ENCODE measurements at places on chromosomes 12 and 14. TPM values are rescaled to one million over a fixed set of nuclear protein-coding genes. Genes with fewer than 3 reads are reported as not detected.

Gene CD163
- 0.25 TPM for total RNA-seq

Gene ZDHHC17
- total RNA-seq: 30.0 TPM

GRCh38 chr12:50887191-50887590 lies 44.5 kb downstream of the TMPRSS12 start:
- DNase-seq: no peak

- DNase-seq: no peak
Observed at GRCh38 chr14:53398616-53399015, 245.5 kb upstream of the DDHD1 start.

GRCh38 chr14:74712499-74713394 lies at the start of the genes AREL1 and FCF1:
Gene AREL1, minus strand, starts transcription at chr14:74713080. Its CDS starts 27,465 bp downstream, at chr14:74685615.
Gene FCF1, plus strand, starts transcription at chr14:74713144. Its CDS starts 54 bp downstream, at chr14:74713198.
- peak; percentile 61 for DNase-seq

DNA sequence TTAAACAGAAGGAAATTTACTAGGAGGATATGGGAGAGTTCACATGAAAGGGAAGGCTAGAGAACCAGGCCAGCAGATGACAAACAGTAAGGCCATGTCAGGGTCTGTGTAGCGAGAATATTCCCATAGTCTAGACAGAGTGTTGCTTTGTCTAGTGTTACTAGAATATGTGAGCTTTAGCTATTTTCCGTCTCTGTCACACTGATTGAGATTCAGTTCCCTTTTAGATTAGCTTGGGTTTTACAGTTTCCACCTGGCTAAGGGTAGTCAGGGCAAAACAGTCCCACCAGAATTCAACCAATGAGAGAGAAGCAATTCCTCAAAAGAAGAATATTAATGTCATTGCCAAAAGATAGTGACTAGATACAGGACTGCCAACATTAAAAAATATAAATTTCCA lies 82.8 kb upstream of the MDM1 start:
- DNase-seq: no peak

- DNase-seq: no peak
Observed at GRCh38 chr12:43318021-43318420, 234.0 kb downstream of the ADAMTS20 start.

All from kidney epithelial cell (primary cell).